Right lung (tissue), 10 donors: ENCODE measurements at places on chromosomes 3 and 15.

GRCh38 chr3:11091088-11091590 lies 63.2 kb upstream of the HRH1 start:
- DNase-seq, result no peak

DNA sequence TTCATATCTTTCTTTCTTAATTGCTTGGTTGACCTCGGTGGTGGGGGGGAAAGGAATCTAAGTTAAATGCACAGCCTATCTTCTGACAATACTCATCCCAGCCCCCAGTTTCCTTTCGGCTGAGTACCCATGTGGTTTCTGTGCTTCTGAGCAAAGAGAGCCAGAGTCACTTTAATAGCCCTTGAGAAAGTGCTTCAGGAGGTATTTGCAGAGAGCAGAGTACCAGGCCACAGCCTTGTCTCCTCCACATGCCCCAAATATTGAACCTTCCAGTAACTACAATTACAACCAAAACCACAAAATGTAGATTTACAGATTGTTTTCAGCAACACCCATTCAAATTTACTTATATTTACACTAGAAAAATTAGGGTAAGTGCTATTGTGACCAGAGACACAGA lies 647.4 kb downstream of the NR2F2 start:
- DNase-seq, result no peak

DNA sequence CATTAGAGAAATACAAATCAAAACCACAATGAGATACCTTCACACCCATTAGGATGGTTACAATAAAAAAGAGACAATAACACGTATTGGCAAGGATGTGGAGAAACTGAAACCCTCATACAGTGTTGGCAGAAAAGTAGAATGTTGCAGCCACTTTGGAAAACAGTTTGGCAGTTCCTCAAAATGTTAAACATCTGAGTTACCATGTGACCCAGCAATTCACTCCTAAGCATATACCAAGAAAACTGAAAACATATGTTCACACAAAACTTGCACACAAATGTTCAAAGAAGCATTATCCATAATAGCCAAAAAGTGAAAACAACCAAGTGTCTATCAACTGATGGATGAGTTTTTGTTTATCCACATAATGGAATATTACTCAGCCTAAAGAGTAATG lies 166.9 kb upstream of the FAM3D start:
- DNase-seq, result peak; percentile 42

DNA sequence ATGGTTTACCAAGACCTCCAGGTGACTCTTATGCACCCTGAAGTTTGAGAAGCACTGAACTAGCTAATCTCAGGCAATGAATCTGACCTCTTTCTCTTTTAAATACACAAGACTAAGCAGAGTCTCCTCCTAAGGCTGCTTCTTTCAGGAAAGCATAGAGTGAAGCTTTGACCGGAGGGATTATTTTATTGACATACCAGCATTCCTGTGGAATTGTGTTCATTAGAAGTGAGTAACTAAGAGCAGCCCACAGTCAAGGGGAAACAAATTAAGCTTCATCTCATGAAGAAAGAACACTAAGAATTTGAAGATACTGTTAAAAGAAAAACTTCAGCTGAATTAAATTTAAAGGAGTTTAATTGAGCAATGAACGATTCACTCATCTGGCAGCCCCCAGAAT lies 963.5 kb downstream of the NTRK3 start:
- no peak for DNase-seq

- DNase-seq, result no peak
These were observed 5.5 kb downstream of the PLD1 start for GRCh38 chr3:171804618-171805389.

DNA sequence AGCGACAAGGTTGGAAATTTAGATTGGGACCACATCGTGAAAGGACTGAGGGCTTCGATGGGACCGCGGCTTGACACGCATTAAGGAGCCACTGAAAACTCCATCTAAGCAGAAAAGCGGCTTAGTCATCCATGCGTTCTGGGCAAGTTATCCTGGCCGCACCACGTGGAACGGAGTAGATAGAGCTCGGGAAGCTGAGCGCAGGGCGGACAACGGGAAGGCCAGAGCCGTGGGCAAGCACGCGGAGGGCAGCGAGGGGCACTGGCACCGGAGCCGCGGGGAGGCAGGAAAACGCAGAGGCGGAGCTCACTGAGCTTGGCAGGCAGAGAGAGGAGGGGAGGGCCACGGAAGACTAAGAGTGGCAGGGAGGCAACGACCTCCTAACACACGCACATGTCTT lies 61.3 kb upstream of the VGLL4 start:
- no peak for DNase-seq

DNA sequence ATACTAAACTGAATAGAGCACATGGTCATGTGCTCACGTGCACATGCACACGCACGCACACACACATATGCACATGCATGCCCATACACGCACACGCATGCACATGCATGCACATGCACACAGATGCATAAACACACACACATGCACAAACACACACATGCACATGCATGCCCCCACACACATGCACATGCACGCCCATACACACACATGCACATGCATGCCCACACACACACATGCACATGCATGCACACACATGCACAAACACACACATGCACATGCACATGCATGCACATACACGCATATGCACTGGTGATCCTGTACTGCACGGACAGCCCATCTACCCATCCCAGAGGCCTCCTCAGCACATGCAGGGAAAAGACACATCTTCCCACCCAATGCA lies 426.6 kb downstream of the OCA2 start:
- DNase-seq, result no peak

GRCh38 chr3:9400616-9401015 lies 3.2 kb downstream of the SETD5 start:
- no peak for DNase-seq

GRCh38 chr3:48268381-48268935 lies 27.6 kb downstream of the ZNF589 start:
- DNase-seq, result no peak

DNA sequence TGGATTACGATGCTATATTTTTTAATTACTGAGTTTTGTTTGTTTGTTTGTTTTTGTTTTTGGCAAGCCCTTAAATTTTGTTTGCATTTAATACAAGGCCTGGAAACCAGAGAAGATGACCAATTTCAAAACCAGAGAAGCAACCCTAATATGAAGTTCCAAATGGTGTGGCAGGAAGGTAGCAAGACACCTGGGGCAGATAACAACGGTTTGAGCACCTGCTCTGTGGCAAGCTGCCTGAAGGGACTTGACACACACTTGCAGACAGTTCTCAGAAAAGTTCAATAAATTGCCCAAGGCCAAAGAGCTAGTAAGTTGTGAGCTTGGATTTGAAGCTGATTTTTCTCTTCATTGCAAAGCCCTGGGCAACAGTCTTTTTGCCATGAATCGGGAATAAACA lies 151.2 kb upstream of the UBE2E1 start:
- DNase-seq, result no peak

DNA sequence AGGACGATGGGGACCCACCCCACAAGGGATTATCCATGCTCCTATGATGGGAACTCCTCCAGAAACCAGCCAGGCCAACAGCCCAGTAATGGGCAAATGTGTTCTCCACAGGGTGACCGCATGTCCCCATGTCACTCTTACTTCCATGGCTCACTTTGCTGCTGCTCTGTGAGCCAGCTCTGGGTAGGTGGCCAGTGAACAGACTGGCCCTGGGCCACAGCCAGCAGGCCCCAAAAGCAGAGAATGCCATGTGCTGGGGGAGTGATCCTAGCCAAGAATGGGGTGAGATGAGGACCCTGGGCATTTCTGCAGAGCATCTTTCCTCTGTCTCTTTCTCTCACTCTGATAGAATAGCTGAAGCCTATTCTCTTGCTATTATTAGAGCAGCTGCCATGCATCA lies 391.4 kb downstream of the LRTM1 start:
- DNase-seq, result no peak

GRCh38 chr3:126816986-126817777 lies 113.1 kb downstream of the CHCHD6 start:
- DNase-seq, result peak; percentile 24

DNA sequence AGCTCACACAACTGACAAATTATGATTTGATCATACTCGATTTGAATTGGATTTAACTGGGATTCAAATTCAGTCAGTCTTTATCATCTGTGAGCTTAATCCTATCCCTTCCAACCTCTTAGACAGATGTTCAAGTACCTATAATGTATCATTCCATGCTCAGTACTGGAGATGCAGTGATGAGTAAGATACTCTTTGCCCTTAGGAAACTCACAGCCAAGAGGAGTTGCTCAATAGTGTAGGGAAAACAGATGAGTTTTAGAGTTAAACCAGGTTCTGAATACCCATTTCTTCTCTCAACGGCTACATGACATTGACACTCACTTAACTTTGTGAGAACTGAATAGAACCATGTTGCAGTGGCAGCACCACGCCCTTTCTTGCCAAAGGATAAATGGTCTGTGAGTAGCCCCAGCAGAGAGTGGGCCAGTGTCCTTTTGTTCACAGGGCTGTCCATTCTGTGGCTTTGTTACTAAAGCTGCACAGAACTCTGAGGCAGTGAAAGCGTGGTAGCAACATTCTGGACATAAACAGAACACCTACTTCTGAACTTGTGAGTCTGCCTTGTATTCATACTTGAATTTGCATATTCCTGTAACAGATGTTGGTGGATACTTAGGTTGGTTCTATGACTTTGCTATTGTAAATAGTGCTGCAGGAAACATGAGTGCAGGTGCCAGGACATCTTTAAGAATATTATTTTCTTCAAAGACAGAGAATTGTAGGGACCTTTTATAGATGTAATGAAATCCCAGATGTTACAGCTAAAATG lies 91.6 kb downstream of the RASA2 start:
- peak; percentile 8 for DNase-seq

DNA sequence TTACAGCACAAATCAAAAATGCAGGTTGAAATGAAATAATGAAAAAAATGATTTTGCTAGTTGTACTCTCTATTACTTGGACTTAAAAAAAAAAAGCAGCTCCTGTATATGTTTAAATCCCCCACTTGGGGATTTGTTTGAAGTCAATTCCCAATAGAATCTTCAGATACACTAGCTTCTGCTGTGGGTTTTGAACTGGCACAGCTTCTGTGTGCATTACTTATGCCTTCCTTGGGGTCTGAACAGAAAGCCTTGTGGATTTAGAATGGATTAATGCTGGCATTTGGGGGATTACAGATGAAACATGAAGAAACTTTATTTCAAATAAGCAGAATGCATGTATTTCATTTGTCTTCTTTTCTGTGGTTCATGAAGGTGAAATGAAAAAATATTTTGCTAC lies 513.2 kb upstream of the TBL1XR1 start:
- no peak for DNase-seq

DNA sequence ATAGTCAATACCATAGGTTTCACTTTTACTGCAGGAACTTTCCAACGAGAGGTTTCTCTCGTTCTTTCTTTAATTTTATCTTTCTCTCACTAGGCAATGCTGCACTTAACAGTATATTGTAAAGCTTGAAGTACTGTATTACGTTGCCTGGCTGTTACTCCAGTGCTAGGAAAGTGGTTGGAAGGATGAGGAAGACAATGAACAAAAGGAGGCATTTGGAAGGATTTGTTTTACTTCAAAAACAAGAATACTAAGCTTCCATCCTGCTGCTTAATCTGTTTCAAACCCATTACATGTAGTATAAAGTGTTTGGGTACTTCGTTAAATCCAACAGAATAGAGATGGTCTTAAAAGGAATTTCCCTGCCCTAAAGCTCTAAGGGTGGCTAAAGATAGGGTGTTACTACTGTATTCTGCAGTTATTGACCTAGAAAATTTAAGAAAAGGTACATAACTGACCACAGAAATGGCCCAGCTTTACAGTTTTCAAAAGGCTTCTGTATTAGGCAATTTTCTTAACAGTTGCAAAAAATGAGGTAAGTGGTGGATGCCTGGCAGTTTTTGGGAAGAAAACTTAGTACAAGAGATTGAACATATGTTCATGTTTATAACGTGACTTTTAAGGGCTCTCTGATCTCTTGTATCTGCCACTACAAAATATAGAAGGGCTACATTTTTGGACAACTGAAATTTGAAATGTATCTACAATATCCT lies 785 bp upstream of the IFT57 start:
- peak; percentile 28 for DNase-seq

- DNase-seq, result no peak
These were observed 10.8 kb upstream of the SLC24A5 start for GRCh38 chr15:48109856-48110531.

- DNase-seq, result no peak
These were observed 186.1 kb downstream of the FMN1 start for GRCh38 chr15:33008284-33008995.

DNA sequence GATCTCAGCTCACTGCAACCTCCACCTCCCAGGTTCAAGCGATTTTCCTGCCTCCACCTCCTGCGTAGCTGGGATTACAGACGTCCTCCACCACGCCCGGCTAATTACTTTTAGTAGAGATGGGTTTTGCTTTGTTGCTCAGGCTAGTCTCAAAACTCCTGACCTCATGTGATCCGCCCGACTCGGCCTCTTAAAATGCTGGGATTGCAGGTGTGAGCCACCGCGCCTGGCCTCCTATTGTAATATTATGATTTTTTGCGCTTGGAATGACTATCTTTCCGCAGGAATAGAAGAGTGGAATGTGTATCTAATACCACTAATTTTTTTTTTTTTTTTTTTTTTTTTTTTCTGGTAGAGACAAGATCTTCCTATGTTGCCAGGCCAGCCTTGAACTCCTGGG lies 1.8 kb downstream of the ARL8B start:
- no peak for DNase-seq

DNA sequence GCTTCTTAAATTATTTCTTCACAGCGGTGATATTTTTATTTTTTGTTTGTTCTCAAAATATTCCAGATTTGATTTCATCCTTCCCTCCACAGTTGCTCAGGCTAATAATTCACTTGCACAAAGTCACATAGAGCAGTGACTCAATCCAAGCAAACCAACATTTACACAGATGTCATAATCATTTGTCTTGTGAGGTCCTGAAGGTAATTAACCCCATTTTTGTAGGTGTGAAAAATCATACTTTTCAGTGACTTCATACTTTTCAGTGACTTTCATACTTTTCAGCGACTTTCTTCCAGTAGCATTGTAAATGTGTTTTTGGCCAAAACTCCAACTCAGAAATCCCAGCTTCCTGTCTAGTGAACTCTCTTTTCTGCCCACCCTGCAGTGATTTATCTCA lies 32.1 kb downstream of the CD200 start:
- no peak for DNase-seq

- DNase-seq, result no peak
These were observed 6.8 kb upstream of the PLCL2 start for GRCh38 chr3:16877911-16878310.

GRCh38 chr3:152738656-152739055 lies 96.3 kb upstream of the P2RY1 start:
- DNase-seq, result peak; percentile 61

GRCh38 chr15:78302579-78303312 lies 3.3 kb upstream of the SKIC8 start:
- no peak for DNase-seq

DNA sequence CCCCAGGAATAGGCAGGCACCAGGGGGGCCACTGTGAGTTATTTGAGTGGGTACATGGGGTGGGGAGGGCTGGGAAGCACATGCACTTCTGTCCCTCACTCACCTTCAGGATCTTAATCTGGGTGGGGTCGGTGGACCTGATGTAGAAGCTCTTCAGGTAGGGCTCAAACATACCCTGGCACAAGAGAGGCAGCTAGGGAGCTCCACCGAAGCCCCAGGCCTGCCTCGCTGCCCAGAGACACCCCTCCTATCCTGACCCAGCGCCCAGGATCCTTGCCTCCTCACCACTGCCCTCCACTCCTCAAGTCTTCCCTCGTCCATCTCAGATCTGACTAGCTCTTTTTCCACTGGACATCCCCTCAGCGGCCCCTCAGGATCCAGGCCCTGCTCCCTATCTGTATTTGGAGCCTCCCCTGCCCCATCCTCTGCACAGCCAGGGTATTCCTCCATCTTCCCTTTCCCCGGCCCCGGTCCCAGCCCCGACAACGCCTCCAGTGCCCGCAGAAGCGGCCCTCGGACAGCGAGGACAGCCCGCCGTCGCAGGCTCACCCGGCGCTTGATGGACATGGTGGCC lies 30.0 kb downstream of the AP3B2 start:
- DNase-seq, result no peak
